Activated CD8-positive, alpha-beta T cell treated with anti-CD3 and anti-CD28 coated beads, Interleukin-2, amount 10 ng/mL, durations not matched to agents 7 days and 5 days (primary cell): ENCODE measurements at places on chromosomes 1 and 21.

DNA sequence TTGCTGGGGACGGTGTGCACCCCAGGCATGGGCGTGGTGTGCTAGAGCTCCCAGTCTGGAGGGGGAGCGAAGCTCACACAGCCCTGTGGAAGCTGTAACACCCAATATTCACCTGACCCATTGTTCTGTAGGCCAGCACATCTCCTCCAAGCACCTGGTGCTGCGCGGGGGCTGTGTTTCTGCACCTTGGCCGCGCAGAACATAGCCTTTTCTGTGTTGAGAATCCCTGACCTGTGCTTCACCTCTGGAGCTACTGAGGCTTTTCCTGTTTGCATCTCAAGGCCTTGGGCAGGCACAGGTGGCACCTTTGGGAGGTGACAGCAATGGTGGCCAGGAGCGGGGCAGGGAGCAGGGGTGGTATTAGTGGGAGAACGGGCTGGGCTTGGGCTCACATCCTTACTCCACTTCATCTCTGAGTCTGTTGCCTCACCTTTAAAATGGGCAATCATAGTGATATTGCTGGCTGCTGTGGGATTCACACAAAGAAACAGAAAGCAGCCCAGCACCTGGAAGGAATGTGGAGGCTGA, 343.9 kb upstream of the AJAP1 start:
- DNase-seq, result no peak
- no peak overlapping the region for H3K27ac ChIP-seq

DNA sequence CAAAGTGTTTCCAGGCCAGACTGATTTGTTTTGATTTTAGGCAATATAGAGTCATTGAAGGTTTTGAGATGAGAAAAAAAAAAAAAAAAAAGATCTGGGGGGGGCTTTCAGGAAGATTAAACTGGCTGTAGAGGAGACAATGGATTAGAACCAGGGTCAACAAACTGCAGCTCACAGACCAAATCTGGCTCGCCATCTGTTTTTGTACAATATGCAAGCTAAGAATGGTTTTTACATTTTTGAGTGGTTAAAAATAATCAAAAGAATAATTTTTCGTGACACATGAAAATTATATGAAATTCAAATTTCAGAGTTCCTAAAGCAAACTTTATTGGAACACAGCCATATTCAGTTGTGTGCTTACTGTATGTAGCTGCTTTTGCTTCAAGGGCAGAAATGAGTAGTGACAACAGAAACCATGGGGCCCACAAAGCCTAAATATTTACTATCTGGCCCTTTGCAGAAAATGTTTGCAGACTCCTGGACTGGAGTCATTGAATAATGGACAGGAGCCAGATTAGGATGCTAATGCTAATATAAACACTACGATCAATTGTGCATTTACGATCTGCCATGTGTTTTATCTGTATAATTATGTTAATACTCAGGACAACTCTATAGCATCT, 375.7 kb upstream of the DAB1 start:
- DNase-seq, result no peak
- no peaks in the 10 kb centered on the region for H3K4me1 ChIP-seq
- no peak overlapping the region for H3K4me3 ChIP-seq
- no peaks in the 10 kb centered on the region for H3K27me3 ChIP-seq
- H3K36me3 ChIP-seq, result no peaks in the 10 kb centered on the region
- H3K27ac ChIP-seq, result no peak overlapping the region

DNA sequence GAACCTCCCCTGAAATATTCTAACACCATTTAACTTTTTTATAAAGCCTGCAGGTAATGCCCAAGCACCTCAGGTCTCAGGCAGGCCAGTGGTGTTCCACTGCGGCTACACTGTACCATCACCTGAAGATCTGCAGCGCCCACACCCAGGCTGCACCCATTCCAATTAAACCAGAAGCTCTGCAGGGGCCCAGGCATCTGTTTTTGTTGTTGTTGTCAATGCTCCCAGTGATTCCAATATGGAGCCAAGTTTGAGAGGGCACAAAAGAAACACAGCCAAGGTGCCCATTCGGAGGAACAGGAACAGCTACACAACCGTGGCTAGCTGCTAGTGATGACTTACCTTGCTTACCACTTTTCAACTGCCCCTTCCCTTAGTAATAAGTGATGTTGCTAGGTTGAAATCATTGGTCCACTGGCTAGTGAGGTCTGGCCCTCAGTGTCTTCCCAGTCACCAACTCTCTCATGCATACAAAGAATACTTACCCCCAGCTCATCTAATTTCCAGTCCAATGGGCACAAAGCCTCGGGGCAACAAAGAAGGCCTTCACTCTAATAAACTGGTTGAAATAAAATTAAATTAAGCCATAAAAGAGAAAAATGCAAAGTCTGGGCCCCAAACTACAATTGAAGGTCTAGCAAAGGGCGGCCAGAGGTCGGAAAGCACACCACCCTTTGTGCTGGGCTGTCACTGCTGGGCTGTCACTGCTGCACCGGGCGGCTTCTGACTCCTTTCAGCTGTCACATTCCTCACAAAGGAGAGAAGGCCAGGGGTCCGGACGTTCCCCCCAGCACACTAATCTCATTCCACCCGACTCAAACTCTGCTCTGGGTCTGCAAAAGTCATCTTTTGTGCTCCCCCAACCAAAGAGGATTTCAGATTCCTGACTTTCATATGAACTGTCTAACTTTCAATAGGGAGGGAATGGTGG, 34.9 kb downstream of the SIPA1L2 start:
- H3K4me1 ChIP-seq, result peaks cover 33% of the 10 kb centered on the region
- peaks cover 1% of the 10 kb centered on the region for H3K36me3 ChIP-seq
- no peak overlapping the region for H3K27ac ChIP-seq
- no peak overlapping the region for H3K4me3 ChIP-seq

DNA sequence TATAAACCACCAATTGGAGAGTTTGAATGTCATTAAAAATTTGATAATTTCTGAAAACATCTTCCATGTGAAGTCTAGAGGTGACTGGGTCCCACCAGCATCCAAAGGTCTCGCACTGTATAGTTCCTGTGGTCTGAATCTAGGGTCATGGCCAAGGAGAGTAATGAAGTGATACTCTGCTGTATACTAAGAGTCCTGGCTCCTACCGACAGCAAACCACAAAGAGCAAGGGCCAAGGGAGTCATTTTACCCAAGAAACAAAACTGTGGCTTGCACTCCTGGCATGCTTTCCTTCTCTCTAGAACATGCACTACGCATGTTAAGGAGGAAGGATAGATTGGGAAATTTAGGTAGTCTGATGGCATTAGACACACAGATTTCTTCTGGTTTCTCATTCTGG, 115.6 kb downstream of the BRINP2 start:
- no peaks in the 10 kb centered on the region for H3K27me3 ChIP-seq
- DNase-seq, result no peak
- no peak overlapping the region for H3K27ac ChIP-seq
- H3K36me3 ChIP-seq, result no peaks in the 10 kb centered on the region
- no peaks in the 10 kb centered on the region for H3K4me1 ChIP-seq

DNA sequence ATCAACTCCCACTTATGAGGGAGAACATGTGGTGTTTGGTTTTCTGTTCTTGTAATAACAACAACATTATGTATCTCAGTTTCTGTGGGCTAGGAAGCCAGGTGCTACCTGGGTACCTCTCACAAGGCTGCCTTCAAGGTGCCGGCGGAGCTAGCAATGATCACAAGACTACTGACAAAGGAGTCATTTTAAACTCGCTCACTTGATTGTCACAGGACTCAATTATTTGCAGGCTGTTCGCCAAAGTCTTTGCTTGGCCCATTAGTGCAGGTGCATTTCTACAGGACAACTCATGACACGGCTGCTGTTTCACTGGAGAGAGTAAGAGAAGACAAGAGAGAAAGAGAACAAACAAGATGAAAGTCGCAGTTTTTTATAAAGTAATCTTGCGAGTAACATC, 1237.4 kb upstream of the TMPRSS15 start:
- no peaks in the 10 kb centered on the region for H3K27me3 ChIP-seq
- no peaks in the 10 kb centered on the region for H3K4me1 ChIP-seq
- no peak overlapping the region for H3K4me3 ChIP-seq

- H3K4me1 ChIP-seq, result peaks cover 3% of the 10 kb centered on the region
- no peak for DNase-seq
- no peak overlapping the region for H3K4me3 ChIP-seq
- no peak overlapping the region for H3K27ac ChIP-seq
- no peaks in the 10 kb centered on the region for H3K27me3 ChIP-seq
Observed at GRCh38 chr1:167997037-167997575, 60.2 kb upstream of the MPC2 start.

DNA sequence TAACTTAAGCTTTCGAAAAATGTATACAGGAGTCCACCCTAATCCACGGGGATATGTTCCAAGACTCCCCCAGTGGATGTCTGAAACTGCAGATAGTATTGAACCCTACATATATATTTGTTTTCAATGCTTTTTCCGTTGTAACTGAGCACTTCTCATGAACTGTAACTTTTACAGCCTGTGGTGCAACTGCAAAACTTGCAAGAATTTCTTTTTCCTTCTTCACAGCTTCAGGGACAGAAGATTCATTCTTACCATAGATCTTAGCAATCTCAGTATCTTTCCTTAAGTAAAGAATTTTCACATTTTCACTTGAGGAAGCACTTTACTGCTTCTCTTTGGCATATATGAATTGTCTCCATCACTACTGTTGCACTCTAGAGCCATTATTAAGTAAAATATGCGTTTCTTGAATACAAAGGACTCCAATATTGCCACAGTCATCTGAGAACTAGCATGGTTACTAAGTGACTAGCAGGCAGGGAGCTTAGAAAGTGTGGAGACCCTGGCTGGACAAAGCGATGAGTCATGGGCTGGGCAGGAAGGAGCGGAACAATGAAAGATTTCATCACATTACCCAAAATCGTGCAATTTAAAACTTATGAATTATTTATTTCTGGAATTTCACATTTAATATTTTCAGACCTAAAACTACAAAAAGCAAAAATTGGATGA, 14.1 kb downstream of the DPYD start:
- H3K27me3 ChIP-seq, result no peaks in the 10 kb centered on the region
- no peak overlapping the region for H3K27ac ChIP-seq
- no peak overlapping the region for H3K4me3 ChIP-seq
- peaks cover 17% of the 10 kb centered on the region for H3K4me1 ChIP-seq
- H3K36me3 ChIP-seq, result peaks cover 4% of the 10 kb centered on the region

GRCh38 chr21:17270229-17270628, 242.6 kb upstream of the CXADR start:
- H3K27me3 ChIP-seq, result no peaks in the 10 kb centered on the region
- H3K4me3 ChIP-seq, result no peak overlapping the region
- H3K27ac ChIP-seq, result no peak overlapping the region
- no peaks in the 10 kb centered on the region for H3K4me1 ChIP-seq
- no peaks in the 10 kb centered on the region for H3K36me3 ChIP-seq

GRCh38 chr1:84174051-84174556, 30.0 kb downstream of the PRKACB start:
- no peak overlapping the region for H3K4me3 ChIP-seq
- no peak overlapping the region for H3K27ac ChIP-seq
- peaks cover 10% of the 10 kb centered on the region for H3K4me1 ChIP-seq
- no peak for DNase-seq
- H3K36me3 ChIP-seq, result peaks cover 16% of the 10 kb centered on the region
- no peaks in the 10 kb centered on the region for H3K27me3 ChIP-seq

DNA sequence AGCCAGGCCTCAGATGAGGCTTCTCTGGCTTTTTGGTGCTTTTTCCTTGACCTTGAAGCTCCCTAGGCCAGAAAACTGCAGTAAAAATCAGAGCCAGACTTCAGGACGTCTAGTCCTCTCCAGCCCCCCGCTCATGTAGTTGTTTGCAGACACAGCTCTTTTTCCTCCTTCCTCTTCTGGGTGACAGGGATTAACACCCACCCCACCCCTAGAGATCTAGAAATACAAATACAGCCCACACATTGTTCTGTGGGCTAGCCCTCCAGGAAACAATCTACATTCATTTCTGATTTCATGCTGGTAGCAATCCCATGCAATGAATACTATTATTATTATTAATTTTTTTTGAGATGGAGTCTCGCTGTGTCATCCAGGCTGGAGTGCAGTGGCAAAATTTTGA, 9.9 kb upstream of the CLSTN1 start:
- H3K4me1 ChIP-seq, result no peaks in the 10 kb centered on the region
- no peaks in the 10 kb centered on the region for H3K36me3 ChIP-seq
- no peak overlapping the region for H3K27ac ChIP-seq
- H3K4me3 ChIP-seq, result no peak overlapping the region
- no peak for DNase-seq

- no peak overlapping the region for H3K27ac ChIP-seq
- H3K4me3 ChIP-seq, result no peak overlapping the region
- no peaks in the 10 kb centered on the region for H3K27me3 ChIP-seq
- H3K36me3 ChIP-seq, result no peaks in the 10 kb centered on the region
- H3K4me1 ChIP-seq, result no peaks in the 10 kb centered on the region
Observed at GRCh38 chr21:40143822-40144525, 276.7 kb downstream of the PCP4 start.

DNA sequence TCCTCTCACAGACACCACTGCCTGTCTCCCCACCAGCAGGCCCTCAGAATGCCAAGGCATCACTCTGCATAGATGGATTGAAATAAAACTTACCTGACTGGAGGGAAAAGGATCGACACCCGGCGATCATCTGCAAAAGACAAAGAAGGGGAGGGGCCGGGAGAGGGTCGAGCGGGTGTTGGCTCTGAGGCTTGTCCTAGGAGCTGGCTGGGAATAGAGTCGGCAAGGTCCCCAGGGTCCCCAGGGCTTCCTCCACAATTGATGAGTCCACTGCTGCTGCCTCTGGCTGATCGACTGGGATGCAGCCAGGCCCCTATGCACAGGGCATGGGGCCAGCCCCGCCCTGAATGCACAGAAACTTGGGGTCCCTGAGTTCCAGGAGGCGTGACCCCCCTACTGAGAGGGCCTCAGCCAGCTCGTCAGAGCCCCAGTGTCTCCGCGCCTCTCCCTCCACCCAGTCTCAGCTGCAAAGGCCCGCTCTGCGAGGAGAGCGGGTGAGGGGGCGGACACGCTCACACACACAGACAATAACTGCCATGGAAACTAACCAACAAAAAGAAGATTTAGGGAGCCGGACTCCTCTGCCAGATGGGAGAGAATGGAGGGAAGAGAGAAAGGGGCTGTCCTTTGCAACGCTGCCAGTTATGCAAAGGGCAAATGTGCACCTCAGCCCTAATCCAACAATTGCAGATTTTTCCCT, at the start of gene KLHDC8A:
KLHDC8A (minus strand) TSS at position 483 of the 700 bp plus-strand sequence. CDS start 13,318 bp downstream, outside the sequence.
- DNase-seq, result no peak
- peaks cover 31% of the 10 kb centered on the region for H3K27me3 ChIP-seq
- no peaks in the 10 kb centered on the region for H3K4me1 ChIP-seq
- H3K27ac ChIP-seq, result no peak within 1 kb of the TSS
- no peaks in the 10 kb centered on the region for H3K36me3 ChIP-seq

DNA sequence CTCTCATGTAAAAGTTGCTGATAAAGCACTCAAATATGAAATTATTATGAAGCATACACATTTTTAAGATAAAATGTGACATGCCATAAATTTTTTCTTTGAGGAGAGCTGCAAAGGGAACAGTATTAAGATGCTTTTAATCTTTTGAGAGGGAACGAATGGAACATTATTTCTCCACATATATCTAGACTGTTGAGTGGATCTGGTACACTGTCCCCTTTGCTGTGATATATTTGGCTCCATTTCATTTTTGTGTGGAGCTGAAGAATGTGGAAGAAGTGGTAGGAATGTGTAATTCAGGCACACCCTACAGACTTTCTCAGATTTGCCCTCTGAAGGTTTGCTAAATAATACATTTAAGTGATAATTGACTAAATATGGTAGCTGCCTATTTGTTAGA, 31.7 kb downstream of the PGM1 start:
- no peak overlapping the region for H3K27ac ChIP-seq
- peaks cover 4% of the 10 kb centered on the region for H3K36me3 ChIP-seq
- no peak for DNase-seq
- no peaks in the 10 kb centered on the region for H3K27me3 ChIP-seq
- H3K4me1 ChIP-seq, result peaks cover 17% of the 10 kb centered on the region

GRCh38 chr1:209831615-209832014, 3.8 kb downstream of the UTP25 start:
- H3K27me3 ChIP-seq, result no peaks in the 10 kb centered on the region
- peaks cover 46% of the 10 kb centered on the region for H3K36me3 ChIP-seq
- H3K27ac ChIP-seq, result no peak overlapping the region
- H3K4me1 ChIP-seq, result peaks cover 26% of the 10 kb centered on the region
- DNase-seq, result no peak
